ENCODE measurements at places on chromosomes 2 and 18. TPM values are rescaled to one million over a fixed set of nuclear protein-coding genes. Genes with fewer than 3 reads are reported as not detected.

The CD207 gene
- not detected for total RNA-seq

The RAPGEF4 gene
- 1.3 TPM for total RNA-seq

The CTAGE1 gene
- 0.43 TPM for total RNA-seq

The AMER3 gene
- total RNA-seq: not detected

The SP110 gene
- total RNA-seq: 15.5 TPM

The TNFAIP6 gene
- 13.2 TPM for total RNA-seq

The SAG gene
- total RNA-seq: not detected

The TSPYL6 gene
- not detected for total RNA-seq

The STRADB gene
- 55.7 TPM for total RNA-seq

The RBBP8 gene
- total RNA-seq: 39.3 TPM

The PTMA gene
- 694 TPM for total RNA-seq

The MALL gene
- total RNA-seq: 2.2 TPM

The ZNF396 gene
- 1.3 TPM for total RNA-seq

The GCA gene
- total RNA-seq: 2.3 TPM

The PLCL1 gene
- 0.64 TPM for total RNA-seq

The APOB gene
- under 0.01 TPM for total RNA-seq

The MZT2A gene
- 52.7 TPM for total RNA-seq

The MYO5B gene
- total RNA-seq: under 0.01 TPM

The FSHR gene
- not detected for total RNA-seq

The INHBB gene
- total RNA-seq: under 0.01 TPM

The ITPRIPL1 gene
- 3.2 TPM for total RNA-seq

The MC4R gene
- not detected for total RNA-seq

The SLC23A3 gene
- total RNA-seq: 0.64 TPM

The DNAJC5G gene
- total RNA-seq: not detected

The EVX2 gene
- total RNA-seq: not detected

The CNDP1 gene
- not detected for total RNA-seq

The REG1A gene
- not detected for total RNA-seq

The EPAS1 gene
- total RNA-seq: 132 TPM

The DTNA gene
- total RNA-seq: 6.8 TPM

The SPC25 gene
- 2.9 TPM for total RNA-seq

The KIAA2012 gene
- under 0.01 TPM for total RNA-seq

The ACADL gene
- total RNA-seq: not detected

The CCBE1 gene
- total RNA-seq: 7.4 TPM

The IL36RN gene
- total RNA-seq: not detected

The HNMT gene
- 64.4 TPM for total RNA-seq

The SOWAHC gene
- total RNA-seq: 9.3 TPM

The UGT1A5 gene
- not detected for total RNA-seq

All from fibroblast of villous mesenchyme (primary cell).